ENCODE measurements at places on chromosomes 2 and 18. TPM values are rescaled to one million over a fixed set of nuclear protein-coding genes. Genes with fewer than 3 reads are reported as not detected.

The FAM228A gene
- total RNA-seq, result 0.14 TPM

The NEU4 gene
- total RNA-seq, result 1.1 TPM

The RASGRP3 gene
- 2.5 TPM for total RNA-seq

The INHBB gene
- total RNA-seq, result not detected

The SCN7A gene
- not detected for total RNA-seq

The ITGB6 gene
- total RNA-seq, result not detected

The C2orf78 gene
- not detected for total RNA-seq

The HSBP1L1 gene
- 21.6 TPM for total RNA-seq

The LDLRAD4 gene
- 59.2 TPM for total RNA-seq

The TMEM17 gene
- total RNA-seq, result not detected

The EFR3B gene
- 0.43 TPM for total RNA-seq

All from activated naive CD4-positive, alpha-beta T cell treated with anti-CD3 and anti-CD28 coated beads, Interleukin-2, amount 50 U/mL, for 72 hours (primary cell).